Activated T-cell treated with anti-CD3 and anti-CD28 coated beads, Interleukin-2, amount 50 U/mL, for 24 hours (primary cell): ENCODE measurements at places on chromosomes 1 and 21.

- H3K4me1 ChIP-seq, result peaks cover 21% of the 10 kb centered on the region
- no peak overlapping the region for H3K4me3 ChIP-seq
- no peak for DNase-seq
- H3K36me3 ChIP-seq, result no peaks in the 10 kb centered on the region
- no peaks in the 10 kb centered on the region for H3K27me3 ChIP-seq
These were observed 58.9 kb upstream of the NEK2 start for GRCh38 chr1:211734359-211734758.

GRCh38 chr1:46812996-46813857 is 14.4 kb downstream of the CYP4B1 start:
- H3K4me3 ChIP-seq, result no peak overlapping the region
- no peaks in the 10 kb centered on the region for H3K36me3 ChIP-seq
- H3K27ac ChIP-seq, result no peak overlapping the region
- no peaks in the 10 kb centered on the region for H3K27me3 ChIP-seq
- DNase-seq, result no peak
- H3K4me1 ChIP-seq, result no peaks in the 10 kb centered on the region

DNA sequence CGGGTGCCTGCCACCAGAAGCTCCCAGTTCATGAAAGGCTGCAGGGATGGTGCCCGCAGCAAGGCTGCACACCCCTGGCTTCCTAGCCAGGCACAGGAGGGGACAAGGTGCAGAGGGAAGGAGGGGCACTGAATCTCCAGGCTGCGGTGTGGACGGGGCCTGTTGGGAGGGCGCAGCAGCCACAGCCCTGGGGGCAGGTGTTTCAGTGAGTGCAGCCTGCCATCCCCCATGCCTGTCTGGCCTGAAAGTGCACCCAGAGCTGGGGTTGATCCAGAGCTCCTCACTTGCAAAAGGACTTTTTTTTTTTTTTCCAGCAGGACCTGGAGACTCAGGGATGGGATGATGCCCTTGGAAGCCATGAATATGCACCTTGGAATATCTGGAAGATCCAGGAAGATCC is 153.7 kb upstream of the C1orf174 start:
- no peak overlapping the region for H3K27ac ChIP-seq
- DNase-seq, result no peak
- no peaks in the 10 kb centered on the region for H3K4me1 ChIP-seq
- H3K27me3 ChIP-seq, result peaks cover 11% of the 10 kb centered on the region
- no peak overlapping the region for H3K4me3 ChIP-seq

DNA sequence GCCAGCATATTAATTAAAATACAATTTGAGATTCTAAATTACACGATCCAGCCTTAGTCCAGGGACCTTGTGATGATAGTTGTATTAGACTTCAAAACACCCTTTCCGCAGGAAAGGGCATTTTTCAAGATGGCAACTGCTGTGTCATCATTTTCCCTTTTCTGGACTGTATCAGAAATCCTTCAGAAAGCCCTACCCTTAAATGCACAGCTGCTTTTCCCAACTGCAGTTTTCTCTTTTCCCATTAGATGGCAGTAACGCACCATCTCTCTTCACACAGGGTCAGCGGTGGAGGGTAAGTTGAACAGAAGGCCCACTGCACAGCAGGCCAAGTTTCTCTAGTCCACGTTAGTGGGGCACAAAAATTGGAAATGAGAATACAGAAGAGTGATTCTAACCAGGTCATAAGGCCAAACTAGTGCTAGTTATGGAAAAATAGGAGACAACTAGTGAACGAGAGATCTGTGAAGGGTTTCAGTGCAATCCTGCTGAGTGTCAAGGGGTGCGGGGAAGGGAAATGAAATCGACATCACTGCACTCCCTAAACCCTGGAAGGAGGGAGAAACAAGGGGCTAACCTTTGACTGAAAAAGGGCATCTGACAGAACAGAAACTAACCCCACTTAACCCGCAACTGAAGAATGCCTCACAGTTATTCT is 22.1 kb upstream of the TDRD10 start:
- H3K27me3 ChIP-seq, result peaks cover 3% of the 10 kb centered on the region
- DNase-seq, result no peak
- no peaks in the 10 kb centered on the region for H3K36me3 ChIP-seq
- no peak overlapping the region for H3K27ac ChIP-seq
- H3K4me3 ChIP-seq, result no peak overlapping the region

GRCh38 chr21:16834791-16835190 is 678.1 kb upstream of the CXADR start:
- H3K27me3 ChIP-seq, result no peaks in the 10 kb centered on the region
- no peak for DNase-seq
- no peak overlapping the region for H3K27ac ChIP-seq
- H3K36me3 ChIP-seq, result no peaks in the 10 kb centered on the region
- H3K4me1 ChIP-seq, result no peaks in the 10 kb centered on the region

DNA sequence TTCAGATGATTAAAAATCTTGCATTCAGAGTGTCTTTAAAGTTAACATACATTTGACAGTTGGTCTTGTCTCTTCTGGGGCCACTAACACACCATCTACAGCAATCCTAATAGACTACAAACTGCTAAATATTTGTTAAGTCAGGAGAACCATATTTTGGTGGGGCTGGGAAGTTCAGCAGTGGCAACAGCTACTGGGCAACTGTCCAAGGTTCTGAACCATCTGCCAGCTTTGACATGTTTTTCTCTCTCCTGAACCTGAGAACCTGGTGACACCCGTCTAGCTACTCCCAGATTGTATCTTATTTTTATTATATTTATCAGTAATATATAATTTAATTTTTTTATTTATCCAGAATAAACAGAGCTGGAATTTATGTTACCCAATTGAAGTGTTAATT is 199.0 kb upstream of the DPYD start:
- no peak for DNase-seq
- H3K27me3 ChIP-seq, result no peaks in the 10 kb centered on the region
- H3K4me1 ChIP-seq, result no peaks in the 10 kb centered on the region
- H3K4me3 ChIP-seq, result no peak overlapping the region
- no peak overlapping the region for H3K27ac ChIP-seq

DNA sequence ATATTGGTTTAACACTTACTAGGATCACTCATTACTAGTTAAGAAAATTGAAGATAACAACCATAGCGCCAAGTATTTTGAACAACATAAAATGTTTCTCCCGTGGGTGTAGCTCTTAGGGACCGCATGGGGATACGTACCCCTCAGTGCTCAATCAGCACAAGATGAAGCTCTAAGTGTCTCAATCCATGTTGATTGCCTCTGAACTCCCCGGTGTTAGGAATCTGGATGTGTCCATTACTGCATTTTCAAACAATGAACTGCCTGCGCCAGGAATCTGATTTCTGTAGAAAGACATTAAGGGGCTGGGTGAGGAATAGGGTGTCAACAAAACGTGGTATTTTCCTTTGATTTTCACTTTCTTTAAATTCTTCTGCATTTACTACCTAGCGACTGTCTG is 100.2 kb downstream of the LMO4 start:
- no peak overlapping the region for H3K27ac ChIP-seq
- H3K4me1 ChIP-seq, result no peaks in the 10 kb centered on the region
- no peaks in the 10 kb centered on the region for H3K36me3 ChIP-seq
- H3K4me3 ChIP-seq, result no peak overlapping the region
- no peak for DNase-seq

DNA sequence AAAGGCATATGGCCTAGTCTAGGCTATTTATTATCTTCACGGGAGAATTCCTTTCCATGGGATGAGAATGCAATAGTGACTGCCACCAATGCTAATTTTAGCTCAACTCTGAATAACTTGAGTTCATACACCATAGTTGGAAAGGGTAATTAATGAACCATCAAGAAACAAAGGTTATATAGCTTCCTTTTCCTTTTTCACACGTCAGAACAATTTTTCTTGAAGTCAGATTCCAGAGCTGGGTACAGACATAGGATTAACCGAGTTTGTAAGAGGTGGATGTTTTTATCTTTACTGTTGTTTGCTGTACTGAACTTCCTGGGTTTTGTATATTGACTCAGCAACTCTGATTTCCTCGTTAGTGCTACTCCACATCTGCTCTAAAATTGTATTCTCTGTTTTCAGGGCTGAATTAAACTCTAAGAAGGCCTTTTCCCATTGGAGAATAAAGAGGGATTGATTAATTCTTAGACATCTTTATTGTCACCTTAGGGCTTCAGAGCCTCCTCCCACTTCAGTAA is 262.0 kb downstream of the NUF2 start:
- DNase-seq, result no peak
- H3K4me3 ChIP-seq, result no peak overlapping the region
- no peaks in the 10 kb centered on the region for H3K36me3 ChIP-seq
- H3K27me3 ChIP-seq, result no peaks in the 10 kb centered on the region

DNA sequence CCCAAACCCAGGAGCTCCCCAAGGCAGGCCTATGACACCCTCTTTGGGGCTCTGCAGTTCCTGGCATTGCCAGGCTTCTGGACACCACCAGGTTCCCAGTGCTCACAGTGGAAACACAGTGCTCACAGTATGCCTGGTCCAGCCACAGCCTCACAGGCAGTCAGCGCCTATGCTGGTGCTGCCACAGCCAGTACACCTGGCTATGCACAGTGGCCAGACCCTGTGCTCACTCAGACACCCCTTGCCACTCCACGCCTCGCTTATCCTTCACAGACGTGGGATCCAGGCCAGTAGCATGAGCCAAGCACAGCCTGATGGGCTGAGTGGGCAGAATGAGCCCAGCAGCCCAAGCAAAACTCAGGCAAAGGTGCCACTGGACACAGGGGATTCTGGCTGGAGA is 579.2 kb upstream of the ADGRL2 start:
- H3K4me3 ChIP-seq, result no peak overlapping the region
- no peak for DNase-seq
- no peaks in the 10 kb centered on the region for H3K36me3 ChIP-seq
- no peaks in the 10 kb centered on the region for H3K4me1 ChIP-seq

DNA sequence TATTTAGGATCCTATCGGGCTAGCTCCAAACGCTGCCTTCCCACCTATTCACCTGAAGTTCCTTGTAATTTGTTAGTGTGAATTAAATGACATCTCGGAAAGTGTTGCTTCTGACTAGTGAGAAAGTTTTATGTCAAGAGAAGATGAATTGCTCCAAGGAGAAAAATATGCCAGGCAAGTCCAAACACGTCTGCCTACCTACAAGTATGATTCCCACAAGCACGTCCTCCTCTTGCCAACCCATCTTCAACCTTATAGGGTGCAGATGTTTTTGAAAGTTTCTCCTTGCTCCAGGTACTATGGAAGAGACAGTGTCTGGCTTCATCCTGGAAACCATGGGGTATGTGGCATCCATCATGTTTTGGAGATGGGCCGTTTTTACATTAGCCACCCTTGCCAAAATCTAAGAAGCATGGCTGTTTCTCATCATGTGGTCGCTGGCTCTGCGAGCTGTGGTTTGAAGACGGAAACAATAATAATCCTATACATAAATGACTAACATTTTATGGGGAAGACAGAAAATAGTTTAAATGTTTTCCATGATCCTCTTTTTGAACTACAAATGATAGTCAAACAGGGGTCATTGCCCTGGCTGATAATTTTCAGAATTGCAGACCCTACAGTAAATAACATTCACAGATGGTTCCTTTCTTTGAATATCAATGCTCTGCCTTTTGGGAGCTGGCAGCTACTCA is 505.8 kb downstream of the SMYD3 start:
- H3K36me3 ChIP-seq, result no peaks in the 10 kb centered on the region
- no peak overlapping the region for H3K4me3 ChIP-seq
- DNase-seq, result no peak
- H3K4me1 ChIP-seq, result no peaks in the 10 kb centered on the region
- H3K27ac ChIP-seq, result no peak overlapping the region
- no peaks in the 10 kb centered on the region for H3K27me3 ChIP-seq

DNA sequence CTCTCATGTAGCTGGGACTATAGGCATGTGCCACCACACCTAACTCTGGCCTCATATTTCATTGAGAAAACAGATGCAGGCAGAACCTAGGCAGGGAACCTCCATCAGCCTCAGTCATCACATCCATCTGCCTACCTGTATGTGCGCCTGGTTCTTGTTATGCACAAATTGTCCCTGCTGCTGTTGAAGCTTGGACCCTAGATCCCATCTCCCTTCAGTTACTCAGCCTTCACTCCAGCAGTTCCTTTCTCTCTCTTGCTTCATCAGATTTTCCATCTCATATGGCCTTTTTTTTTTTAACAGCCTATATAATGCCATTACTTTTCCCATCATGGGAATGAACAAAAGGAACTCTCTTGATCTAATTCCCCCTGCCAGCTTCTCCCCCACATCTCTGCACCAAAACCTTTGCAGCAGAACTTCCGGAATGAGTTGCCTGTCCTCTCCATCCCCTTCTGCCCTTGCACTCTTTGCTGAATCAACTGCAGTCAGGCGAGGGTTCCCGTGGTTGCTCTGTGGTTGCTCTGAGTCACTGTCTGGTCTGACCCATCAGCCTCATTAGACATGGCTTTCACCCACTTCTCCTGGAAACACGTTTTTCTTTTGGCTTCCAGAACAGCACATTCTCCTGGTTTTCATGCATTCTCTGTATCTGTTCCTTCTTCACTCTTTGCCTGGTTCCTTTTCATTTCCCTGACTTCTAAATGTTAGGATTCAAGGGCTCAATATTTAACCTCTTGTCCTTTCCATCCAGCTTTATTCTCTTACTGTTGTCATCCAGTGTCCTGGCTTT is 41.5 kb downstream of the UBE4B start:
- H3K27me3 ChIP-seq, result no peaks in the 10 kb centered on the region
- peak overlapping the region; percentile 1 for H3K27ac ChIP-seq
- H3K4me3 ChIP-seq, result no peak overlapping the region
- DNase-seq, result peak; percentile 68
- peaks cover 47% of the 10 kb centered on the region for H3K36me3 ChIP-seq

- no peak for DNase-seq
- H3K27me3 ChIP-seq, result no peaks in the 10 kb centered on the region
- no peaks in the 10 kb centered on the region for H3K36me3 ChIP-seq
These were observed 20.9 kb upstream of the LY9 start for GRCh38 chr1:160774886-160775719.

DNA sequence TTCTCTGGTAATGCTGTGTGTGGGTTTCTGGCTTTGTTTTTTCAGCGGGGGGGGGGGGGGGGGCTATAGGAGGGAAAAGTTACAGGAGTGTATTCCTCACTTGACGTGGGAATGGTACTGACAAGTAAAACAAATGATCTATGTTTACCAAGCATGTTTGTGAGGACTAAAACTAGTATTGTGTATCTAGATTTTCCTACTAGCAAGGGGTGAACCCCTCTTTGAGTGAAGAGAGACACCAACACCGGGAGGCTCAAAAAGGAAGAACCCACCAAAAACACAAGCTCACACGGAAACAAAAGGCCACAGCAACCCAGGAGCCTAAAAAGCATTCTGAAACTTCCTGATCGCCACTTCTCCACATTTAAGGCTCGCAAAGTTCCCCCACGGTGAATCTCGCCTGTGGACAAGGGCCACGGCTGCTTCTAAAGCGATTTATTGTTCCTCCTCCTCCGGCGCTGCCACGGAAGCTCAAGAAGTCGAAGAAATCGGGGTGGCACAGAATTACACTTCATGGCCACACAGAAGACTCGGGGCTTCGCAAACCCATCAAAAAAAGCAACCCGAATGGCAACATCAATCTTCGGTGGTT is 703 bp downstream of the PUM1 start:
- peaks cover 46% of the 10 kb centered on the region for H3K36me3 ChIP-seq
- no peaks in the 10 kb centered on the region for H3K27me3 ChIP-seq
- H3K4me1 ChIP-seq, result peaks cover 32% of the 10 kb centered on the region
- H3K27ac ChIP-seq, result peak overlapping the region; percentile 99
- DNase-seq, result no peak
